Myocyte (in vitro differentiated cells): ENCODE measurements at places on chromosomes 13 and 19. TPM values are rescaled to one million over a fixed set of nuclear protein-coding genes. Genes with fewer than 3 reads are reported as not detected.

The UPK1A gene
- total RNA-seq: not detected in 2 replicates

The ALOX5AP gene
- not detected in 2 replicates for total RNA-seq

The ZNF681 gene
- total RNA-seq: 1.1 and 1.2 TPM in 2 replicates

The VAV1 gene
- total RNA-seq: not detected in 2 replicates

The LIG1 gene
- 8.4 and 8.9 TPM in 2 replicates for total RNA-seq

The VSTM1 gene
- total RNA-seq: not detected in 2 replicates

The SUPT20H gene
- total RNA-seq: 58.0 and 59.2 TPM in 2 replicates

The PSG2 gene
- 0.16 TPM in 1 of 2 replicates, not detected in the other for total RNA-seq
